Activated CD4-positive, alpha-beta memory T cell treated with anti-CD3 and anti-CD28 coated beads for 36 hours (primary cell): ENCODE measurements at places on chromosomes 1 and 21. TPM values are rescaled to one million over a fixed set of nuclear protein-coding genes. Genes with fewer than 3 reads are reported as not detected.

DNA sequence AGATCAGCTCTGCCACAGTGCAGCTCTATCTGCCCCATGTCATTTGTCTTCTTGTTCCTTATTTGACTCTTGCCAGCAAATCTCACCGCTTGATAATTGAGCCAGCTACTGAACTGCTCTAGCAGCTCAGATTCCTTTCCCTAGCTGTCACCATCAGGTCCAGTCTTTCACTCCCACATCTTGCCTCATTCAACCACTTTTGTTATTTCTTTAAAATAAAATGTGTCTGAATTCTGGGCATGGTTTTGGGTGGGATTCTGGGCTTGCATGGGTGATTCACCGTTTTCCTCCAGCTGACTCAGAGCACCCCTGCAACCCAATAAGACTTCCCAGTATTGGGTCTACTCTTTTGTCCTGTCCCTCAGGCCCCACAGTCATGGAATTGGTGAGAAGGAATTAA lies 215.7 kb downstream of the DSCAM start:
- no peak for DNase-seq

DNA sequence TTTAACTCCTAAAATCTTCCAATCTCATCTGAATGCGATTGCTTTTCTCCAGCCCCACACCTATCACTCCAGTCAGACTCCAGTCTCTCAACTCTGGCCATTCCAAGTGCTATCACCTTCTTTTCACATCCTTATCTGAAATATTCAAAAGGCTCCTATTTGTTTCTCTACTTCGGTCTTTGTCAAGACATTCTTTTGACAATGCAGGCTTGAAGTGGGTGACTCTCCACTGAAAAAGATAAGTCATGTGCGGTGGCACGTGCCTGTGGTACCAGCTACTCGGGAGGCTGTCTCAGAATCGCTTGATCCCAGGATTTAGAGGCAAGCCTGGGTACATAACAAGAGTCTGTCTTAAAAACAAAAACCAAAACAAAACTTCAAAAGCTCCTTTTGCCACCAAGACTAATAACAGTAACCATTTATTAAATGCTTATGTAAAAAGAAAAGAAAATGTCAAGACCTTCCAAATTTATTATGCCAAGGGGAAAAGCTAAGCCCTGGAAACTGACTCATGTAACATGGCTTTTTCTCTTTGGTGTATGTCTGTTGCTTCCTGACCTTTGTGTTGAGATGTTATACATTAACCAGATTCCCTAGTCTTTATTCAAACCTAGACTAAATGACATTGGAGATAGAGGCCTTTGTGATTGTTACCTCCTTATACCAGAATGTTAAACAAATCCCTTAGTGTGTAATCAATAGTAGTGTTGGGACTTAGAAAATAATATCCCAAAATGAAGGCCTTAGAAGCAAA lies 3.6 kb downstream of the ALG14 start:
- no peak for DNase-seq

UBL4B gene
- total RNA-seq: not detected

DNA sequence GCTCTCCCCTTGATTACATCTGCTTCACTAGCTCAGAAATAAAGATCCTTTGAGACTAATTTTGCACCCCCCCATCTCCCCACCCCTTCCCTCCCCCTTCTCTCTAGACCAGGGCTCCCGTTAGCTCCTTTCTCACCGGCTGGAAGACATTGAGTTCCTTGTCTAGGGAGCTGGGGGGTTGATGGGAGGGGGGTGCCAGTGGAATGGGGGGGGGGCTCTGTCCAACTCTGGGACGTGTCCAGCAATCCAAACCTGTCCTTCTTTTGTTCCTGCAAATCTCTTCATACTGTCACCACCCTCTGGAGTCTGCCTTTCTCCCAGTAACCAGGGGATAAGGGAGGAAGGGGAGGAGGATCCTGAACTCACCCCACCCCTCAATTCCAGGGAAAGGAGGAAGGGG lies 61.9 kb downstream of the RHBG start:
- DNase-seq: no peak

DCAF6 gene
- total RNA-seq: 25.0 TPM

MPZ gene
- 3.7 TPM for total RNA-seq

DNA sequence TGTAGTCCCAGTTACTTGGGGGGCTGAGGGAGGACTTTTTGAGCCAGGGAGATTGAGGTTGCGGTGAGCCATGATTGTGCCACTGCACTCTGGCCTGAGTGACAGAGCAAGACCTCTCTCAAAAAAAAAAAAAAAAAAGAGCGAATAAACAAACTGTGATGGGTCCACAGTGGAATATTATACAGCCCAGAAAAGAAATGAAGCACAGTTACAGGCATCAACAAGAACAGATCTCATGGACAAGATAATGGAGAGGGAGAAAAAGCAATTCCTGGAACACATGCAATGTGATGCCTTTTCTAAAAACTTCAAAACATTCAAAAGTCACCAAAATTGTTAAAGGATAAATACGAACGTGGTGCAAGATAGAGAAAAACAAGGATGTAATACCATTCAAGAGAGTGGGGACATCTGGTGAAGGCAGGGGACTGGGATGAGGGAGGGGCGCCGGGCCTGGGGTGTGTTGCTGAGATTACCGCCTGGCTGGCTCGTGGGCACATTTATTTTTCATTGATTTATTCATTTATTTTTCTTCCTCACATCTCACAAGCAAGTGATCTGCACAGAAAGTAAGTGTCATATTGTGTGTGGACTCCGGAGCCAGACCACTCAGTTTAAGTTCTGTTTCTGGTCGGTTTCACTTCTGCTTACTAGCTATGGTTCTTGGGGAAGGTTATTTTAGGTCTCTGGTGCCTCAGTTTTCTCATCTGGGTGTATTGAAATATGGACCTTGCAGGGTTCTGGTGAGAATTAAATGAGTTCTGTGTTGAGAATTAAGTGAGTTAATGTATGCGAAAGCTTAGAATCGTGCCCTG lies 30.1 kb downstream of the ABCG1 start:
- DNase-seq: no peak
